CD8-positive, alpha-beta T cell (primary cell): ENCODE measurements at places on chromosomes 16 and 17.

- DNase-seq = no peak
These were observed 268.1 kb downstream of the HS3ST3A1 start for GRCh38 chr17:13333661-13334060.

GRCh38 chr17:32259586-32259985 lies 6.0 kb upstream of the RHBDL3 start:
- no peak for DNase-seq

DNA sequence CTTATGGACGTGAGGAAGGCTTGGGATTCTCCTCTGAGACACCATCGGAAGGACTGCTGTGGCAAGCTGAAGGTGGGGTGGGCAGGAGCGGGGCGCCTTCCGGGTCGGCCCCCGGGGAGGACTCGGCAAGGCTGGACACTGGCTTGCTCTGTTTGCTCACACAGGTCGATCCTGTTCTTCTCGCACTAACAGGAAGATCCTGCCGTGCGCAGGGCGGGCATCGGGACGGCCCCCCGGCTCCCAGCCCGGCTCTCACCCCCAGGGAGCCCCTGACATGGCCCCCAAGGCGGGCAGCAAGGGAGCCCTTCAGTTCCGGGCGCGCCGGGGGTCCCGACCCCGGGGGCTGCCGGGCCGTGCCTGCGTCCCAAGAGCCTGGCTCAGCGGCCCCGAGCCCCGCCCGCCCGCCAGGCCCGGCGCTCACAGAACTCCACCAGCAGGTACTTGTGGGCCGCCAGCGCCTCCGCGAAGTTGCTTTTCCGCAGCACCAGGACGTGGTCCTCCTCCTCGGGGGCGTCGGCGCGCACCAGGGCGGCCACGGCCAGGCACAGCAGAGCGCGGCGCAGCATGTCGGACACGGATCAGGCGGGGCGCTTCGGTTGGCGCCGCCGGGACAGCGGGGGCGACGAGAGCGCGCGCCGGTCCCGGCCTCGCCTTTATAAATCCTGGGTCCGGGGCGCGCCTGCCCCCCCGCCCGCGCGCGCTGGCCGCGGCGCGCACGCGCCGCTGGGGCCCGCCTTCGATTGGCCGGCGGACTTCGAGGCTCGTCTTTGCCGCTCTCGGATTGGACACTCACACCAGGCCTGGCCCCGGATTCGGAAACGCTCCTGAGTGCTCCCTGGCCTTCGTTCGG lies at the start of gene P4HB:
TSS of gene P4HB (minus strand) at position 630 of the 850 bp plus-strand sequence. CDS start at position 566, 64 bp downstream.
- no peak for DNase-seq

- no peak for DNase-seq
These were observed 203.2 kb downstream of the NTN1 start for GRCh38 chr17:9224485-9224884.

- peak; percentile 48 for DNase-seq
These were observed at the start of gene RNF213 for GRCh38 chr17:80260791-80261158. TSS of gene RNF213 (plus strand) at chr17:80260852. CDS start at chr17:80263682, 2,830 bp downstream.

GRCh38 chr16:83602761-83603722 lies 204.7 kb upstream of the HSBP1 start:
- no peak for DNase-seq
